ENCODE measurements at places on chromosomes 3 and 15.

GRCh38 chr15:50556642-50557371 is 10.3 kb upstream of the USP50 start:
- DNase-seq: no peak

DNA sequence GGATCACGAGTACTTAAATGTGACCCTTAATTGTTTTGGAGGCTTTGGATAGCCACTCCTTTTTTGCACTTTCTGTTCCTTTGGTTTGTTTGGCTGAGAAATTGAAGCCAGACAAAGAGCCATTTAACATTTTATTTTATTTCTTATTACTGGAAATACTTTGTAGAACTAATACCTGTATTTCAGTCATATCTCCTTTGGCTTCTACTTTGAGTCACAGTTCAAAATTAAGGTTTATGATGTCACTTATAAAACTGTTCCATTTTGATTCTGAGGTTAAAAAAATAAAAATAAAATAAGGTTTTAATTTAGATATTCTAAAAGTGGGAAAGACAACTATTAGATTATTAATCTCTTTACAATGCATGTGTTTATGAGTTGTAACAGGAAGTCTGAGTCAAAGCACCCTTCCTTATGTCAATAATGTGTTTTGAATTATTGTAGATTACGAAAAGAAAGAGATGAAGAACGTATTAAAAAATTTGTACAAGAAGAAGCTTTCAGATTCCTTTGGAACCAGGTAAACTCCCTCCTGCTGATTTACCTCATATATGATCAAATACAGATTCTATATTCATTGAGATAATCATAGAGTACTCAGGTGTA is 16.9 kb upstream of the NXPE3 start:
- DNase-seq: no peak

GRCh38 chr3:8505621-8506020 is 4.0 kb downstream of the LMCD1 start:
- no peak for DNase-seq

GRCh38 chr3:124654470-124654845 is 75.8 kb upstream of the UMPS start:
- no peak for DNase-seq

- no peak for DNase-seq
These were observed 82.0 kb downstream of the MBNL1 start for GRCh38 chr3:152350776-152351175.

DNA sequence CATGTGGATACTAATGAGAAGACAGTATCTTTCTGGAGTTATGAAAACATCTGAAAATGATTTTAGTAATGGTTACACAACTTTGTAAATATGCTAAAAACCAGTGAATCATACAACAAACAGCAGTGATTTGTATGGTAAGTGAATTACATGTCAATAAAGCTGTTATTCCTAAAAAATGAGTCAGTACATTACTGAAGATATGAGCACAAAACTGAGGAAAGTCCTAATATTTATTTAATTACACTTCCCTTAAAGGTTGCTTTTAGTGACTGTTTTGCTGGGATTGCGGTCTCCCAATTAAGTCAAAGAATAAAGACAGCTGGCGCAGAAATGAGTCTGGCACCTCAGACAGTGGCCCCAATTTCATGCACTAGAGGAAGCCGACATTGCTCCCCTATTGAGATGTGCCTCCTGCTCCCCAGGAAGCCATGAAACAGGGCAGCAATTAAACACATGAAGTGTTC is 50.9 kb upstream of the FSIP1 start:
- peak; percentile 24 for DNase-seq

DNA sequence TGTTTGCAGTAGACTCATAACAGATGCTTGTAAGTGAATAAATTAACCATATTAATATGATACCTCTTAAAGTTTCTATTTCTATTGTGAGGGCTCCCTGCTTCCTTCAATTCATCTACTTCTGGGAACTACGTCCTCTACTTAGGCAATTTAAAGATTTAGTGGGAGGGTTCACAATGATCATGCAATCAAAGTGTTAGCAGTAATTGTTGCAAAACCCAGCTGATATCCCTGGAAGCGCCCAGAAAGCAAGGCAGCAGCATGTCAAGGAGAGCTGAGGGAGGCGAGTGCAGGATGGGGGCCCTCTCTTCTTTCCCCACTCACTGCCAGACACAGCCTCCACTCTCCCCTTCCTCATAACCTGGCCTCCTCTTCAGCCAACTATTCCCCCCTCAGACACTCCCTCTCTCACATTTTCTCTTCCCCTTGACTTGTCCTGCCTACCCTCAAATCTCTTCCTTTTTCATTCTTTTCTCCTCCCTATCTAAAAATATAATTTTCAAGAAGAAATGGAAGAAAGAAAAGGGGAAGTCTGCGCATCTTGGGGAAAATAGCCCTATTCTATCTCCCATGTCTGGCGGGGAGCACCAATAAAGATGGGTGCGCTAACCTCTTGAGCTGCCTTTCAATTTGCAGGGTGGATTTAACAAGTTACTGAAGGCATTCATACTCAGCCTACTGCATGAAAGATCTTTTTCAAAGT is 6.6 kb downstream of the TMEM212 start:
- no peak for DNase-seq

GRCh38 chr3:24495326-24495994 is 810 bp upstream of the THRB start:
- no peak for DNase-seq

DNA sequence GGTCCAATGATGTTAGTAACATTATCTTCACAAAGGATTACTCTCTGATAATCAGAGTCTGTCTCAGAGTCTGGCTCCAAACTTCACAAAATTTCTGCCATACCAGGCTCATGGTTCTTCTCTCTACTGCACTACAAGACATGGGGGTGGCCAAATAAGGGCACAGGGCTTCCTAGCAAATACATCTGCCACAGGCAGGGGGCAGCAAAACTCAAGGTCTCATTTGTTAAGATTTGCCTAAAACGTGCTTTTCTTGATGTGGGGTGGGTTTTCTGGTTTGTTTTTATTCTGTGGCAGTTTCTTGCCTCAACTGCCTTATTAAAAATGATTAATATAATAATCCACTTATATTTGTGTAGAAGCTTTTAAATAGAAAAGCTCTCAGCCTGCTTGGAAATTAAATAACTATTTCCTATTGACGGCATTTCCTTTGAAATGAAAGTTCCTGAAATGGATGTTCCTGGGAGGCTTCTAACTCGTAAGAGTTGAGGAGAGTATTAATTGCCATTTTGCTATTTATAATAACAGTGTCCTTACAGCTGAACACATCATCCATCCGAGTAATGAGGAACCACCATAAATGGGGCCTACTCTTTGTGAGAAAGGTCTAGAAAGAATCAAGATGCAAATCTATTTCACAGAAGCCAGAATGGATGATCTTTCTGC is 53.8 kb downstream of the SST start:
- peak; percentile 54 for DNase-seq

DNA sequence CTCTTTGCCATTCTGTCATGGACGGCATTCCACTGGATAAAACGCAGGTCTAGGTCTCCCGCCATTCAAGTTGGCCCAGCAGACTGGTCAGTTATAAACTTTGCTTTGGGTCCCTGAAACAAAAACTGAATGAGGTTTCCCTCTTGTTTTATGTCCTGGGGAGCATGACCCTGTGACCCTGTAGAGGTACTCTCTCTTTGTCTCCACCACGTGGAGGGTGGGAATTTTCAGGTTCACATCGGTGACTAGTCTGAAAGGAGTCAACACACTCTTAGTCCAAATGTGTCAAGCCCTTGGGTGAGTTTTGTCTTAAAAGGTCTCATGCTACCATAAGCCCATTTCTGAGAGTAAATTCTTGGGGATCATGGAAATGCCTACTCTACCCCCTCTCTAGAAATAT is 139.9 kb downstream of the PLCH1 start:
- no peak for DNase-seq

GRCh38 chr3:98994128-98994762 is 92.8 kb upstream of the DCBLD2 start:
- peak; percentile 52 for DNase-seq

- no peak for DNase-seq
These were observed 93.5 kb upstream of the ARRDC4 start for GRCh38 chr15:97866959-97867358.

GRCh38 chr3:192772240-192772894 is 45.0 kb upstream of the FGF12 start:
- DNase-seq: peak; percentile 67

- DNase-seq: no peak
These were observed 25.4 kb upstream of the SPPL2A start for GRCh38 chr15:50790778-50791453.

DNA sequence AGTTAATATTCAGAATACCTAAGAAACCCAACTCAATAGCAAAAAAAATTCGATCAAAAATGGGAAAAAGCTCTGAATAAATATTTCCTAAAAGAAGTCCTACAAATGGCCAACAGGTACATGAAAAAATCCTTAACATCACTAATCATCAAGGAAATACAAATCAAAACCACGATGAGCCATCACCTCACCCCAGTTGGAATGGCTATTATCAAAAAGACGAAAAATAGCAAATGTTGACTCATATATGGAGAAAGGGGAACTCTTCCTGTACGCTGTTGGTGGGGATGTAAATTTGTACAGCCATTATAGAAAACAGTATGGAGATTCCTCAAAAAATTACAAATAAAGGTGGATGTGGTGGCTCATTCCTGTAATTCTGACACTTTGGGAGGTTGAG is 29.6 kb upstream of the SGO1 start:
- DNase-seq: no peak

DNA sequence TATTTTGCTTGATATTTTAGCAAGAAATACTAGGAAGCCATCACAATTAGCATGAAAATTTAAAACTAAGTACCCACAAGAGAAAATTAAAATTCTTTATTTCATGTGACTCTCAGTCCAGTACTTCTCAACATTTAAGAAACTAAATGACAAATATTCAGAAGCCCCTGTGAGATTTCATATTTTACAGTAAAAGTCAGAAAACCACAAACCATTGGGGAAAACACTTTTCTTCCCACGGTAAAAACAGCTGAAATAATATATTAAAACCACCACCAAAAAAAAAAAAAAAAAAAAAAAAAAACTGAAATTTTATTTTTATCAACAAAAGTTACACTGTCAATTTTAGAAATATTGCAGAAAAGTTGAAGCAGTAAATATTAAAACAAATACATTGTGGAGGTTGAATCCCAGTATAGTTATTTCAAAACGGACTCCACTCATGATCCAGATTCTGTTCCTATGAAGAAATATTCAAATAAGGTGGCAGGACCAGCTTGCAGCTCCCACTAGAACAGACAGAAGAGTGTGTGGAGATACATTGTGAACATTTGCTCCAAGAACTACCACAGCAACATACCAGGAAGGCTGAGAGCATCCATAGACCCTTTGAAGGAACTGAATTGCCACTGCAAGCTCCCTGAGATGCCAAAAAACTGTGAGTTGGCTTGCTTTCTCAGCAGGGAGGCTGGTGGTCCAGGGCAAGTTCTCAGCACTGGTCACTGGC is 308.2 kb downstream of the CTNNB1 start:
- DNase-seq: no peak

DNA sequence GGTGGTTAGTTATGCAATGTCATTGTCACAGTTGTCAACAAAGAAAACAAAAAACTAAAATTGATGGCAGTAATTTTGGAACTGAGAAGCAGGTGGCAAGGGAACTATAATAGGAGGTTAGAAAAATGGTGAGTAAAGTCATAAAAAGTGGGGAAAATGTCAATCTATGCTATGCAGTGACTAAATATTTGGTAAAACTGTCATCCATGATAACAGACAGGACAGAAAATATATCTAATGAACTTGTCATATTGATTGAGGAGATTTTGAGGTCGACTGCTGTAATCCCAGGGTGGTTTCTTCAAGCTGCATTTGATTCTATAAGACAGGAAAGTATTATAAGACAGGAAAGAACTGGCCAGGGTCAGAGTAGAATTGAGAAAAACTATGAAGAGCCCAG is 998.4 kb downstream of the IGSF11 start:
- no peak for DNase-seq

DNA sequence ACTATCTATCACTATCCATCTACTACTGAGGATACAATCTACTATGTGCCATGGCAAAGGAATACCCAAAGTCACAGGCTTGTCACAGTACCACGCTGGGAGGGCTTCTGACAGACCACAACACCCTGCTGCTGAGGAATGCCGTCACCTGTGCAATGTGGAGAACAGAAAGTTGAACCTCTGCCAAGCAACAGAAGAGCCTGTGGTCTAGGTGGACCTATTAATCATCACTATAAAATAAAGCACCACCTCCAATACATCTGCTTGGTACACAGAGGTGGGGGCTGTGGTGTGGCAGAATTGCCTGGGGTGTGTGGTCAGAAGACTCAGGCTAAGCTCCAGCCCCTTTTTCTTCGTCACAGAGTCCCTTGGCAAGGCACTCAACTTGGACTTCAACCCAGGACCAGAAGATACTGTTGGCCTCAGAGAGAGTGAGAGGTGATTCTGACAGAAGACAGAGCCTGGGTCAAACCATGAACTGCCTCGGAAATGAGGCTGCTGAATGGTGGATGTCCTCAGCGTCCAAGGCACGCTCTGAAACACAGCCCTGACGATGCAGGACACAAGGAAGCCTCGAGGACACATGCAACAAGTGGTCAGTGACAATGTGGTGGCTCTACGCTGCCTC is 189.4 kb upstream of the CHRNA7 start:
- no peak for DNase-seq

DNA sequence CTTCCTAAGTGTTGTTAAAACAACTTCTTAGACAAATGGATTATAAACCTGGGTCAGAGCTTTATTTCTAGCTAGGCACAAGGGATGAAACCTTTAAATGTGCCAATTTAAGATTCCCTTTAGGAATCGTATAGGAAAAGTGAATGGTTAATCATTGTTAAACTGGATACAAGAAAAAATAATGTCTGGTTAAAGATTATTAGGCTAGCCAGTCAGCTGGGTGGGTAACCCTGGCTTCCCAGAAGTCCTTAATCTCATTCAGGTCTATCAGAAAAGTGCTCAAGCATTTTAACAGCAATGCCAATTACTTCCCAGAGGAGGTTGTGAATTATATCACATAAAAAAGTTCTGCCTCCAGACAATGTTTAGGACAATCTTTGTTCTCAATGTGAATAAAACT is 37.6 kb downstream of the NANOGP8 start:
- no peak for DNase-seq

DNA sequence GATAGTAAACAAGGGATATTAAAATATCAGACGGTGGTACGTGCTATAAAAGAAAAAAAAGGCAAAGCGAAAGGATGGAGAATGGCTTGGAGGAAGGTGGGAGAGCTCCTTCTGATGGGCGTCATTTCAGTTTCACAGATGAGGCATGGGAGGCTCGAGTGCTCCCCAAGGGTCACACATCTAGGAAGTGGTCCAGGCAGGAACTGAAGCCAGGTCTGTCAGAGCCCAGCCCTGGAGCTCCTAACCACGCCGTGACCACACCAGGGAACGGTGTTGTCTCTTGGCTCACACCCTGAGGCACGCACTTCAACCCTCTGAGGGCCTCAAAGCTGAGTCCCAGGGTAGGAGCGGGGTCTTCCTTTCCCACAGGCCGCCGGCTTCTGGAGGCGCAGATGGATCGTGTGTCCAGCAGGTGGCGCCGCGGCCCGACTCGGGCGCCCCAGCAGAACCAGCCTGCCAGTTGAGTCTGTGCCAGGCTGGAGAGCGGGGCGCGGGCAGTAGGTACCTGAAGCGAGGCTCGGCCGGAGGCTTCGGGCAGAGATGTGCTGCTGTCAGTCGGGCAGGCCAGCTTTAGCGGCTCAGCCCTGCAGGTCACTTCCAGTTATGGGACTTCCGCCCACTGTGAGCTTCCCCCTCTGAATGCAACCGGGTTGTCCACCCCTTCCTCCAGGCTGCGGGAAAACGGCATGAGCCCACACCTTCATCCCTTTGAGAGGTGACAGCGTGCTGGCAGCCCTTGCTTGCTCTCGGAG is 68.1 kb downstream of the SLC6A1 start:
- DNase-seq: peak; percentile 45
